NCI-H510A (cell line): ENCODE measurements at places on chromosomes 2 and 18.

GRCh38 chr2:208669394-208669793, 262.8 kb downstream of the PTH2R start:
- no peak for DNase-seq

DNA sequence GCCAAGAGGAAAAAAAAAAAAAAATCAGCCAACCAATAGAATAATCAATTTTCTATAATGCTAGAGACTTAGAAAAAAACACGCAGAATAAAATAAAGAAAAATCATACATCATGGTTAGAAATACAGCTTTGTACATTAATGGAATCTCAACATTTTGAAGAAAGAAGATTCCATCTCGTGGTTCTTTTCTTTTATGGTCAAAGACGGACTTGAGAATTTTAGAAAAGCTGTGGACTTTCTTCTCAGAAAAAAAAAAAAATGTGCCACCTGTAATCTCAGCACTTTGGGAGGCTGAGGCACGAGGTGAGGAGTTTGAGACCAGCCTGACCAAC, 41.8 kb upstream of the ATIC start:
- DNase-seq, result no peak

GRCh38 chr2:127423880-127424279, 5.7 kb downstream of the PROC start:
- no peak for DNase-seq

DNA sequence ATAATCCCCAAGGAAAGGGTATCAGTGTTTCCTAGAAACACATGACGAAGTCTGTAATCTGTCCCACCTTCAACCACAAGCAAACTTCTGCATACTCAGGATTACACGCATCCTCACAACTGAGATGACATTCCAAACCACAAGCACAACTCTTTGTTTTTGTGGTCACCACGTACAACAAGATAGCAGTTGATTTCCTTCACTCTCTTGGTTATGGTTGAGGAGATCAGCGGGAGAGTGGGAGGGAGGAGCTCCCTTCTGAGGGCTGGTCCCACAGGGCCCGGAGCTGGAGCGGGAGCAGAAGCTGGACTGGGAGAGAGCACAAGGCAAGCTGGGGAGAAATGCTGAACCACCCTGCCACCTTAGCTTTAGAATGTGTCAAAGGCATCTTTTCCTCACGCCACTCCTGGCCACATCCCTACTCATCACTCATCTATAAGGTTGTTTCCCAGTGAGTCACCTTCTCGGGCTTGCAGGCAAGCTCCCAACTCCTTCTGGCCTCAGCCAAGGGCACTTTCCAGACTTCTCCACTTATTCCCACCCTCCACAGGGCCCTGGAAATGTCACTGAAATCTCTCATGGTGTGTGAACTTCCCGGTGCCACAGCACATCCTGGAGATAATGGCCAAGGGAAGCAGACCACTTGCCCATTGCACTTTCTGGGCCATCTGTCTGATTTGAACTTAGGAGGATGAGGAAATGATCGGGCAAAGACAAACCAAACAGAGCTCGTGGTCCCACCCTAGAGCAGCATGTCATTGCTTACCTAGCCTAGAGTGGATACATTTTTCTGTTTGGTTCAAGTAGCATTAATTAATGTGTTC, 98.9 kb upstream of the LGALSL start:
- DNase-seq, result no peak

DNA sequence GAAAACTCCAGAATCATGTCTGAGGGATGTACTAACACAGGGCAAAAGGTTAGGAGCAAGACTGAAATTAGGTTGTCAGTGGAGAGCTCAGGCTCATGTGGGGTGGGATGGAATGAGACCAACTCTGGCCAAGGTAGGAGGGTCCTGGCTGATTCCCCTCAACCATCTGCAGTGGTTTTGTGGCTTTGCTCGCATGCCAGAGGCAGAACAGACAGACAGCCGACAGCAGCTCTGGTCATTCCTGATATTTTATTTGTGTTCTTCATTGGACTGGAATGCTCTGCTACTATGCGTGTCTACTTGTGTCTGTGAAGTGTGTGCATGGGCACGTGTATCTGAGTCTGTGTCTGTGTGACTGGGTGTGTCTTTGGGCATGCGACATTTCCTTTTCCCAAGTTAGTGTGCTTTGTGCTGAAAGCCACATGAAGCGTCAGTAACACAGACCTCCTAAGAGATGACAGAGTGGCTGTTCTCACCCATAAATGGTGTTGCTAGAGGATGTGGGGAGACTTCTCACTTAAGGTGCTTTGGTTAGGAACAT, 239.5 kb downstream of the CNTNAP5 start:
- DNase-seq, result no peak

DNA sequence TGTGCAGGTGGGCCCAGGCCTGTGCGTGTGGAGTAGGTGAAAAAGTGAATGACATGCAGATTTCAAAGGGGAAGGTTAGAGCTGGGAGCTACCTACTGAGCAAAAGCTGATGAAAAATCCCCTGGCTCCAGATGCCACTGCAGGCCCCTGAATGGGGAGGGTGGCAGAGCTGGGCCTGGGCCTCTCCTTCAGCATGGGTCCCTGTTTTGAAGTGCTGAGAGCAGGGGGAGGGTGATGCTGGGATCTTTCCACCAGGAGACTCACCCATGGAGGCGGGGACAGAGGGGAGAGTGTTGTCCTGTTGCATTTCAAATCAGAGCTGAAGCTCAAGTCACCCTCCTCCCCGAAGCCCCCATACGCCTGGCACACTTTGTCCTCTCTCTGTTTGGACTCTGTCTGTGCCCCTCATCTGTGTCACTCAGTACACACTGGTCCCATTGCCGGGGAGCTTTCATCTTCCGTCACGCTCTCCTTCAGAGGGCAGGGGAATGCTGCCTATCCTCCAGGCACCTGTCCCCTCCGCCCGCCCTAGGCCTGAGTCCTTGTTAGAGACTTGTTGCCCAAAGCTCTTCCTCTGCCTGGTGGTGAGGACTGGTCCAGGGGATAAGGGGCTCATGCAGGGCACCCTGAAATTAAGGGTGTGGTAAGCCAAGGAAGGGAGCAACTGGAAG, 206.6 kb downstream of the HAUS1 start:
- no peak for DNase-seq
